ENCODE measurements at places on chromosomes 13 and 19.

DNA sequence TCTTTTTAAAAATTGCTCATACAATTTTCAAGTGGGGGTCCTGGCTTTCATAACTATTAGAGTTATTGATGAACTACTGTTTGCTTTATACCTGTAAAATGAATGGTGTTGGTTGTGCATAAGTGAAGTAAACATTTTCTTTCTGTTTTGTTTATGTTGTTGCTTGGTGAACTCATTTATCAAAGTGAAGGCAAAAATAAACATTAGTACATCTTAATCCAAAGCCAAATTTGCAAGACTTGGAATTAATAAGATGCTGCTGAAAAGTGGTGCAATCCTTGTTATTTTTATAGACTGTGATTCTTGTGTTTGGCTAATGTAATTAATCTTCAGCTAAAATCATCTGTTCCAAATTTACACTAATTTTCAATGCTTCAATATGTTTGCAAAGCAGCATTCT is 24.4 kb upstream of the DCT start:
- DNase-seq, result no peak

DNA sequence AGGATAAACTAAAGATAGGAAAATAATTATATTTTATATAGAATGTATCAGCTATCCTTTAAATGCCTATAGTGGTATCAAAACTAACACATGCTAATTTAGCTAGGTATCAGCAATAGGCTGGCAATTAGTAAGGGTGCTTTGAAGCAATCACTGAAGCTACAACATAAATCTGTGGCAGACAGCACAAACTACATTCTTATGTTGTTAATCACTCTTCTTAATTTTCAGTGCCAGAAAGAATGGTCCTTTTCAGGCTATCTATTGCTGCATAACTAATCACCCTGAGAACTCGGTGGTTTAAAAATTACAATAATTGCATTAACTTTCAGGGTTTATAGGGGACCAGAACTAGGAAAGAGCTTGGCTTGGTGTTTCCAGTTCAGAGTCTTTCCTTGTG is 963.1 kb downstream of the EFNB2 start:
- no peak for DNase-seq

DNA sequence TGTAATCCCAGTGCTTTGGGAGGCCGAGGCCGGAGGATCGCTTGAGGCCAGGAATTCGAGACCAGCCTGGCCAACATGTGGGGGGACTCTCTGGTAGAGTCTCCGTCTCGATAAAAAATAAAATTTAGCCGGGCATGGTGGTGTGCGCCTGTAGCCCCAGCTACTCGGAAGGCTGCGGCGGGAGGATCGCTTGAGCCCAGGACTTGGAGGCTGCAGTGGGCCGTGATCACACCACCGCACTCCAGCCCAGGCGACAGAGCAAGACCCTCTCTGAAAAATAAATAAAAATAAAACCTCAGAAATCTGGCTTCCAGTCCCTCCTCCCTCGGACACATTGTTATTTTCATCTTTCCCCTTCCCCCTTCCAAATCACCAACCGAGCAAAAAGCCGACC is 332 bp downstream of the IRGQ start:
- no peak for DNase-seq

GRCh38 chr19:2653710-2654707 is 48.5 kb downstream of the GNG7 start:
- no peak for DNase-seq

GRCh38 chr13:21576426-21576825 is 27.5 kb downstream of the MICU2 start:
- DNase-seq, result no peak

GRCh38 chr13:48585456-48585840 is 52.6 kb upstream of the RCBTB2 start:
- peak; percentile 36 for DNase-seq

- peak; percentile 64 for DNase-seq
Measured at GRCh38 chr13:33642374-33643065, 175.4 kb upstream of the RFC3 start.

DNA sequence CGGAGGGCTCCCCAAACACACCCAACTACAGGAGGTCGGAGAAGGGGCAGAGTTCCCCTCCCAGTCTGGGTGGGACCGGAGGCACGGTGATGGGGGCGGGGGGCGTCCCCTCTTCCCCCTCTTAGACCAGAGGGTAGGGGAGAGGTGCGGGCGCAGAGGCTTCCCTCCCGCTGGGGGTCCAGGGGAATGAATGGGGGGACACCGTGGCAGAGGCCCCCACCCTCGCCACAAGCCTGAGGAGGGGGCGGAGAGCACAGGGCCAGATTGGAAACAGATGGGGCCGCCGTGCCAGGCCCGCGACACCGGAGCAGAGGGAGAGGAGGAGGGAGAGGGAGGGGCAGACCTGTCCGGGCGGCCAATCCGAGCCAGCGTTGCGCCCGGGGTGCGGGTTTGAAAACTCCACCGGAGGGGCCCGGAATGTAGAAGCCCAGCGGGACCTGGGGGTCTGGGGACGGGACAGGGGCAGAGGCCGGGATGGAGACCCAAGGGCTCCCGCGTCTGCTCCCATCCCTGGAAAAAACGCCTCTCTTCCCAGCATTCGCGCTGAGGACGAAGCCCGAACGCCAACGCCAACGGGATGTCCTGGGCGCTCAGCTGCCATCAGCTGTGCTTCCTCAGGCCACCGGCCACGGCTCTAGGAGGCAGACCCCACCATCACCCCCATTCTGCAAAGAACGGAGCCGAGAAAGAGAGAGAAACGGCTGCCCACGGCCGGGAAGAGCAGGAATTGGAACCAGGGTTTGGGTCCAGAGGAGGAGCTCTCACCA is 46.8 kb downstream of the PTPRS start:
- no peak for DNase-seq

DNA sequence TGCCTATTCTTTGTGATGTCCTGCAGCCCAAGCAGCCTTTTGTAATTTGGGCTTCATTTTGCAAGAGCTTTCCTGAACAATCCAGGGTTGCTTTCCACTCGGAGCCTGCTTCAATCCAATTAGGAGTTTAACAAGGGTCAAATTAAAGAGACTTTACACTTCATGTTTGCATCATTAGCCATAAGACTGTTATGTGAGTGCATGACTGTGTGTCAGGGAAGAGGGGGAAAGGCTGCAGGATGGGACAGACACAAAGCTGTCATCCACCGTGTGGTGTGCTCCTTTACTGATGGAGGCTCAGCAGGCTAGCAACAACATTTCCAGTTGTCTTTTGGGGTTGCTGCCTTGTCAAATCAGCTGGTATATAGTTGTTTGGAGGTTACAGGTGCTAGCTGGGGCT is 23.7 kb upstream of the MAB21L1 start:
- no peak for DNase-seq

- no peak for DNase-seq
Measured at GRCh38 chr19:52599241-52599640, 29.2 kb downstream of the ZNF701 start.

DNA sequence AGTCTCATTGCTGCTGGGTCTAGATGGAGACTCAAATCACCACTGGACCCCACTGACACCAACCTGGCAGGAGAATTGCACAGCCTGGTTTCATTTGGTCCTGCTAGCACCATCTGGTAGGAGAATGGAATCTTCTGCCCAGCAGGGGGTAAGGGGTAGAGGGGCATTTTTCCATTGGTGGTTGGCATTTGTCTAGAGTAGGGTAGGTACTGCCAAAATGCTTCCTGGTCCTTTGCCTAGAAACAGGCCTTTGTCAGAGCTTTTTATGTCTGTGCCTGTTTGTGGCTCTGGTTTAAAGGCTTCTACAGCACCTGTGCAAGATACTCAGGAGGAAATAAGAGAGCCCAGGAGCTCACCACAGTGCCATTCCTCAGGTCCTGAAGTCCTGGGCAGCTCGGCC is 121.3 kb downstream of the KCTD12 start:
- DNase-seq, result no peak

GRCh38 chr19:48554385-48555091 is 2.6 kb downstream of the SULT2B1 start:
- no peak for DNase-seq

DNA sequence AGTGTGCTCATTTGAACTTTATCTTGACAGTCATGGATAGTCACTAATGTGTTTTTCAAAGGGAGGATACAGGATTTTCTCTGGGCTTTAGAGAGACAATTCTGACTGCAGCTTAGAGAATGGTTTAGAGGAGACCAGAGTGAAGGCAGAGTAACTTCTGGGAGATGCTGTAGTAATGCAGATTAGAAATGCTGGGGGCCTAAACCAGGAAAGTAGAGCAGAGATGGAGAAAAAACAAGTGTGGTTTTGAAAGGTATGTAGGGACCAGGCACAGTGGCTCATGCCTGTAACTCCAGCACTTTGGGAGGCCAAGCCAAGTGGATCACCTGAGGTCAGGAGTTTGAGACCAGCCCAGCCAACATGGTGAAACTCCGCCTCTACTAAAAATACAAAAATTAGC is 18.3 kb upstream of the CEBPA start:
- no peak for DNase-seq

- DNase-seq, result peak; percentile 88
Measured at GRCh38 chr19:17385878-17386611, 8.0 kb downstream of the CCDC194 start.

DNA sequence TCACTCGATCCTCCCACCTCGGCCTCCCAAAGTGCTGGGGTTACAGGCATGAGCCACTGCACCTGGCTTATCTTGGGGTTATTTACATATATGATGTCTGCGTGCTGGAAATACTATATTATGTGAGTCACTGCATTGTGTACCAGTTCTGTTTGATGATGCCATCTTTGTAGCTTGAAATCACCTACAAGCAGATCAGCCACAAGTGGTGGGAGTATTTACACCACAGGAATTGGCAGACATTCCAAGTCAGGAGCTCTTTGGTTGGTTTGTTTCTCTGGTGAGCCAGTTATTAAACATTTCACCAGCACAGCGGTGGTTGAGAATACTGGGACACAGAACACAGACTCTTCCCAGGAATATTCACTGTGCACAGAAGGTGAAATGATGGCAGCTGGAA is 4.5 kb upstream of the TIMM44 start:
- no peak for DNase-seq

DNA sequence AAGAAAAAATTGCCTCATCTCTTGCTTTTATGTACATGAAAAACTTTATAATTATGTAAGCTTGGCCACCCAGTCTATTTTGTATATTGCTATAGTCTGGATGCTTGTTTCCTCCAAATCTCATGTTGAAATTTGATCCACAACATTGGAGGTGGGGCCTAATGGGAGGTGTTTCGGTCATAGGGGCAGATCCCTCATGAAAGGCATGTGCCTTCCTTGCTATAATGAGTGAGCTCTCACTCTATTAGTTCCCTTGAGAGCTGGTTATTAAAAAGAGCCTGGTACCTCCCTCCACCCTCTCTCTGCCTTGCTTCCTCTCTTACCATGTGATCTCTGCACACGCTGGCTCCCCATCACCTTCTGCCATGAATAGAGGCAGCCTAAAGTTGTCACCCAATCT is 1005.1 kb downstream of the PCDH9 start:
- DNase-seq, result no peak

GRCh38 chr19:9586764-9587163 is 2.5 kb upstream of the ZNF121 start:
- DNase-seq, result peak; percentile 78

DNA sequence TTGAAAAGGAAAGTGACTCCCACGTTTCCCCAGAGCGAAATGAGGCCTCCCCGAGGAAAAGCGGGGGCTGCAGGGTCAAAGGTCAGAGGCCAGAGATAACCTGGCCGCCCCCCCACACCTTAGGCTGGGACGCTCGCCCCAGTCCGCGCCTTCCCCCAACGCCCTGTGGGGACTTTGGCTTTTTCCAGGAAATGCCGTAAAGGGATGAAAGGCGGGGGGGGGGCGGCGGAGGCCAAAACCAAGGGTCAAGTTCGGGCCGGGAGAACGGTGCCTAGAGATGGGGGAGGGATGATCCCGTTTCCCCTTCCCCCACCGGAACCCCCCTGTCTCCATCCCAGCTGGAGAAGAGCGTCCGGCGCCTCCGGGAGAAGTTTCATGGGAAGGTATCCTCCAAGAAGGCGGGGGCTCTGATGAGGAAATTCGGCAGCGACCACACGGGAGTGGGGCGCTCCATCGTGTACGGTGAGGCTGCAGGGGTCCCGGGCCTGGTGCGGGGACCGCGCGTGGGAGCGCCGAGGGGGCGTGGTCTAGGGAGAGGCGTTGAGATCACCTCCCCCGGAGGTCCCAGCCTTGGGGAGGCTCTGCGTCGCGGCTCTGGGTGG is 575 bp downstream of the SHFL start:
- no peak for DNase-seq

GRCh38 chr13:43086181-43086580 is 62.8 kb downstream of the DNAJC15 start:
- DNase-seq, result no peak

GRCh38 chr13:40613192-40613818 is 53.1 kb downstream of the FOXO1 start:
- peak; percentile 73 for DNase-seq

DNA sequence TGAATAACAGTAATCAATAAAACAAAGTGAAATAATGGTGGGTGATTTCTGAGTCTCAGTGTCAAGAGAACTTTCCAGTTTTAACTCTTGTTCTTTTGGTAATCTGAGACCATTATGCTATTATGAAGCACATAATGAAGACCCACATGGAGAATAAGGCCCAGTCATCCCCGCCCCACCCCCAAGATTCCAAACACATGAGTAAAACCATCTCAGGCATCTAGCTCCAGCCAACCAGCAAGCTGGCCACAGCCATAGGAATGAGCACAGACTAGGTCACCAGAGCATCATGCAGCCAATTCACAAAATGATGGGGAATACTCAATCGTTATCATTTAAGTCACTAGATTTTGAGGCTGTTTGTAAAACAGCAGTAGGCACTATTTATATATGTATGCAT is 1769.0 kb upstream of the PCDH20 start:
- no peak for DNase-seq

GRCh38 chr19:12333162-12334159 is at the start of gene ZNF563:
Gene ZNF563 (minus strand): TSS chr19:12333633. CDS start chr19:12333482, 151 bp downstream.
- DNase-seq, result peak; percentile 97

DNA sequence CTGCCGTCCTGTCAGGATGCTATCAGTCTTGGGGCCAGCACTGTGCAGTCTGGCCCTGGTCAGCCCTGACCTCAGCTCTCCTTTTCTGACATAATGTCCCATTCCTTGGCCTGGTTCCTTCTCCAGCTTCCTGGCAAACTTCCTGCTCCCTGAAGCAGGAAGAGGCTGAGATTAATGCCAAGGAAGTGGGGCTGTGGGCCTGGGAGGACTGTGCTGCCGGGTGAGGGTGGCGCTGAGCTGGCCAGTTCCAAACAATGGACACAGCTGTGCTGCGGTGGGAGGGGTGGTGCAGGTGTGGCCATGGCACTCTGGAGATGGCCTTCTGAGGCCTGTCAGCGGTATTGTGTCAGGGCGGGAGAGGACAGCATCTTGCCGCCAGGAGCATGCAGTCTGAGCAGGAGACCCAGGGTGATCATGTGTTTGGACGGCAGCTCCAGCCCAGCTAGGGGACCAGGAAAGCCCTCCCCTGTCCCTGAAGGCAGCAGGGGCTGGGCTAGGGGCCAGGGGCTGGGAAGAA is 30.9 kb downstream of the TUBA3C start:
- no peak for DNase-seq

- no peak for DNase-seq
Measured at GRCh38 chr19:4357921-4358326, 14.6 kb downstream of the MPND start.

DNA sequence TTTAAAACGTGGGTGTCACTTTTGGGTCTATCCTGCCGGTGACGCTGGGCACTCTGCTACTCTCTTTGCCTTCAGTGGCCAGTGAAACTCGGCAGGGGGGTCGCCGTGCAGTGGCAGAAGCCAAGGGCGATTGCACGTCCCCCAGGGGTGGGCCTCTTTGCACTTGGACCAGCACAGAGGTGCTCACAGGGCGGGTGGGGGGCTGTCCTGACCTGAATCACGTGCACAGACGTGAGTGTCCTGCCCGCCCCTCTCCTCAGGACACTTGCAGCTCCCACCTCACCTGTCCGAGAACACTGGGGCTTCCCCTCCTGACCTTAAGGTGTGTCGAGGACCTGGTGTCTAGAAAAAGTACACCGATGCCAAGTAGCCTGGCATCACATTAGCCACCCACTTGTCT is 16.1 kb downstream of the COL4A1 start:
- DNase-seq, result no peak
